ENCODE measurements at places on chromosomes 11 and 22. TPM values are rescaled to one million over a fixed set of nuclear protein-coding genes. Genes with fewer than 3 reads are reported as not detected.

The KREMEN1 gene
- total RNA-seq: 43.8 TPM

The TP53AIP1 gene
- total RNA-seq: not detected

The ASPHD2 gene
- 1.0 TPM for total RNA-seq

The APOBEC3B gene
- total RNA-seq: 1.6 TPM

The SPA17 gene
- total RNA-seq: 2.1 TPM

The ALDH3B2 gene
- not detected for total RNA-seq

The OOSP4B gene
- not detected for total RNA-seq

The BAIAP2L2 gene
- not detected for total RNA-seq

The RIBC2 gene
- total RNA-seq: 0.52 TPM

The TSSC4 gene
- total RNA-seq: 23.5 TPM

The TSPAN32 gene
- 2.1 TPM for total RNA-seq

The CARD16 gene
- 4.2 TPM for total RNA-seq

Data from skeletal muscle tissue (tissue), 5 donors.